ENCODE measurements at places on chromosomes 12 and 14.

- no peak for DNase-seq
These were observed 3.5 kb upstream of the ASPG start for GRCh38 chr14:104081951-104082464.

DNA sequence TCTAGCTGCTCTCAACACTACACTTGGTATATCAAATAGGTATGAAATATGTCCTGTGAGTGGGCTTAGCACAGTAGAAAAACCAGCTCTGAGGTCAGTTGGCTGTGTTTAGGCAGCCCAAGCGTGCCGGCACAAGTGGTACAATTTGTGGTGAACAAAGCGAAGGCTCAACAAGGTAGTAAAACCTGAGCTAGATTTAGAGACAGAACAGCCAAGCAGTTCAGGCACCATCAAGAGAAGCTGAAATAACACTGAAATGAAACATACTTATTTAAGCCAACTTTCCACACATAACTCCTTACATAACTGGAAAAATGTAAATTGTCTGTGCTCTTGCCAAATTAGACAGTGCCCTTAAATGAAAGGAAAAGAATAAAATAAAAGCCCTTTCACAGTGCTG is 596.8 kb upstream of the FBXO33 start:
- DNase-seq = no peak

- no peak for DNase-seq
These were observed 9.3 kb upstream of the CDCA4 start for GRCh38 chr14:105030194-105030593.

DNA sequence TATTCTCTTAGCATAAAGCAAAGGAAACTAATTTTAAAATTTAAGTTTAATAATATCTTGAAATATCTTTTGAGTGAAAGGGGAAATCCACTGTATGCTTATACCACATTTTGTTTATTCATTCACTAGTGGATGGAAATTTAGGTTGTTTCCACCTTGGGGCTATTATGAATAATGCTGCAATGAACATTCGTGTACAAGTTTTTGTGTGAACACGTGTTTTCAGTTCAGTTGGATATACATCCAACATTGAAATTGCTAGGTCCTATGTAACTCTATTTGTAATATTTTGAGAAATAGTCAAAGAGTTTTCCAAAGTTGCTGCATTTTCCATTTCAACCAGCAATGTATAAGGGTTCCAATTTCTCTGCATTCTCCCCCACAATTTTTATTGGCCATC is 83.7 kb upstream of the ETV6 start:
- no peak for DNase-seq

DNA sequence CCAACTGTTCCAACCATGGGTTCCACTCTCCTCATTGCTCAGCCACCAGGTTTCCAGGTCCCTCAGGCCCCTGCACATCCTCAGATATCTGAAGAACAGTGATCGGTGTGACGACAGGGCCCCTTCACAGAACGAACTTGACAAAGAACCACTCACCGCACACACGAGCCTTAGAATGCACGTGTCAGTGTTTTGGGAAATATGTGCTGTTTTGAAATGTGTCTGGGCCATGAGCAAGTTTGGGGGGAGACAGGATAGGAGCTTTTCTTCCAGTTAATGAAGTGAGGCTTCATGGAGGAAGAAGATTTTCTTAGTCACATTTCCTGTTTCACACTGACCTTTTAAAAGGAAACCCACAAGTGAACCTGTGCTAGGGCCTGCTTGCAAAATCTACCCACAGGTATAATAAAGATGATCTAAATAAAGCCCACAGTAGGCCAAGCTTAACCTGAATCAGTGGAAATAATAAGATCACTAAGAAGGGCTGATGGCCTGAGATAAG is 58.6 kb downstream of the ZFP36L1 start:
- DNase-seq = no peak

DNA sequence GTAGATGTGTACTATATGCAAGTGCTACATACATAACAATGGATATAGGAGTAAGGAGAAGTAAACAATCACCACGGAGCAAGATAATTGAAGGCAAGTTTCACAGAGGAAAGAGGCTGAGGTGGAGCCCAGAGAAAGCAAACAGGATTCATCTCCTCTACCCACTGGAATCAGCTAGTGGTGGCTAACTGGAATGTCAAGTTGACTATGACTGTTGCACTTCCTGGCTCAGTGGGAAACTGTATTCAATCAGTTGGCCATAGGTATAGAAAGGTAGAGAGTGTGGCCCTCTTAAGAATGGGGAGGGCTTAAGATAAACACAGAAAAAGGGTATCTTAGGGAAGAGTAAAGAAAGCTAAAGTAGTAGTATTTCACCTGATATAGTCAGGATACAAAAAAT is 62.4 kb downstream of the MAP4K5 start:
- DNase-seq = no peak

DNA sequence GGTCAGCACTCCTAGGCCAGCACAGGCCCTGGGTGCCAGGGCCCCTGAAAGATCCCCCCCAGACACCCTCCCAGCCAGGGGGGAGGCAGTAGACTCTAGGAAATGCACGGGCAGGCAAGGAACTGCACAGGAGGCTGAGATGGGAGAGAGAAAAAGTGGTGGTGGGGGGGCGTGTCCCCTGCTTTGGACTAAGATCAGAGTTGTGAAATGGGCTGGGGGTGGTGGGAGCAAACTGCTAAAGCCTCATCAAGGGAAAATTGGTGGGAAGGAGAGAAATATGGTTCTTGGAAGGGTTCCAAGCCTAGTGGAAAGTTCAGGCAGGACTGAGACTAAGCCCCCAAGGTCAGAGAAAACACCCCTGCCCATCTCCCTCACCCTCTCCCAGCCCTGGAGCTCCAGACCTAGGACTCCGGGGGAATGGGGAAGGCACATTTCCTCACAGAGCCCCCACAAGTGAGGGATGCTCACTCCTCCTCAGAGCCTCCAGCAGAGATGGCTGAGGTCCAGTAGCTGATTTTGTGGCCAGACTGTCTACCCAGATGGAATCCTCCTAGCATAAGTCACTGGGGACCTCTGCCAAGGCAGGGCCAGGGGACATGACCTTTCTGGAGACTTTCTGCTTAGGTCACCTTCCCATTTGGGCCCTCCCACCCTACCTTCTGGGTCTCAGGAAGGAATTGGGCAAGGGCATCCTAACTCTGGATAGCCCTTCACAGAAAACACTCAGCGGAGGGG is 29.8 kb downstream of the FIGNL2 start:
- no peak for DNase-seq

GRCh38 chr12:50614167-50614759 is 109.5 kb downstream of the DIP2B start:
- DNase-seq = no peak

- no peak for DNase-seq
These were observed 3.6 kb upstream of the NPAS3 start for GRCh38 chr14:32934881-32935633.

- DNase-seq = no peak
These were observed 38.4 kb downstream of the FRS2 start for GRCh38 chr12:69508621-69509020.

GRCh38 chr12:54678131-54678530 is 30.0 kb upstream of the DCD start:
- no peak for DNase-seq

DNA sequence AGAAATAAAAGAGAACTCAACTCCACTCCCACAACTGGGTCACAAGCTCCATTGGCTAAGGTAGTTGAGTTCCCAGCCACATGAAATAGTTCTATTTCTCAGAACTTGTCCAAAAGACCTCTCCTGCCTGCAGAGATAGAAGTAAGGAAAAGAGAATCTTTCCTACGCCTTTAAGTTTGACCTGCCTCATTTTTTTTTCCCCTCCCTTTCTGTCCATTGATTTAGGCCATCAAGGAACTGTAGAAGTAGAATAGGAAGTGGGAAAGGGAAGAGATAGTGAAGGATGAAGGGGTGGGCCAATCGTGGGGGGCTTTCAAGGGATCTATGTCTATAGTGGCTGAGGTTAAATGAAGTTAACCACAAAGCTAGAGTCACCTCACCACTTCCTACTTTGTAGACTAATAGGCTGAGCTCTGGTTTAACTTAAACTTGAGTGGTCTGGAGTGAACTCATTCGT is 13.9 kb upstream of the NUDT4 start:
- no peak for DNase-seq

GRCh38 chr12:19910681-19911080 is 457.7 kb upstream of the PDE3A start:
- DNase-seq = no peak

DNA sequence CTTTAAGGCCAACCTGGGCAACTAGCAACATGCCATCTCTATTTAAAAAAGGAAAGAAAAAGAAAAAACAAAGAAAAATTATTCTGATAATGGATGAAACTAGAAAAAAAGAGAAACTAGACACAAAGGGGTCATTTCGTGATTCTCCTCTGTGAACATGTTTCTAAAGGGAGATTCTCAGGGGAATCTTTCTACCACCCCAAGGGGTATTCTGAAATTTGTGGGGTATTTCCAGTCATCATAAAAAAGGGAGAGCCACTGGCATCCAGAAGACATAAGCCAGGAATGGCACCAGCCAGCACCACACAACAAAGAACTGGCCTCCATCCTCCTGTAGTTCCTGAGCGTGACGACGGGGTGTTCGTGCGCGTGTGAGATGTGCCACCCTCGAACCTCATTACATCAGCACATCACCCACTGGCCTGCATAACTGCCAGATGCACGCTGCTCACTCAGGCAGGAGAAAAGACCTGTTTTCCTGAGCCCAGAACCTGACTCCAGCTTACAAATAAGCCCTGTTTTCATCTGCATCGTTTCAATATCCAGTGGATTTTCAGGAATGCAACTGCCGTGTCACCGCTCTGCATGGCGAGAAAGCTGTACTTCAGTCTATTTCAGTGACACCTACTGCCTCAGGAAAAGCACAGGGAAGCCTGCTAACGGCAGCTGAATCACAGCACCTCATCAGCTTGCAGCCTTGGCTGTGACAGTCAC is 23.9 kb downstream of the STX2 start:
- no peak for DNase-seq

DNA sequence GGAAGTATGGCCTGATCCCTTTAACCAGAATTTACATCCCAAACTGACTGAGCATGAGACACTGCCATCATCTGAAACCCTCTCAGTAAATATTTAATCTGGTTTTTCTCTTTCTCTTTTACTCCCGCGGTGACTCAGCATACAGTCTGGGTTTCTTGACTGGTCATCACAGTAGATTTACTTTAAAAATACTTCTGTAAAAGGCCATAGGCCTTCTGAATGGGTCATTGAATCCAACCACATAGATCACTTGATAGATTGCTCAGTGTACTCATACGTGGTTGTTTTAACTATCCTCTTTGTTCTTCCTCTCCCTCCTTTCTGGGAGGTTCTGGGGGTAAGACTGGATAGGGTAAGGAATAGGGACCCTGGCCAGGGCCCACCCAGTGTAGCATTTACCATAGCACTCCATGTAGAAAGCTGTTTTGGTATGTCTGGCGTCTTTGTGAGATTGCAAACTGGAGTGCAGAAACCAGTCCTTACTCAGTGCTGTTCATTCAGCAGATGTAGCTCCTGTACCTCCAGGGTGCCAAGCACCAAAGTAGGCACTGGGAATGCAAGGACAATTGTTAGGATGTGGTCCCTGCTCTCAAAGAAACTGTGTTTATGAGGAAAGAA is 165.7 kb downstream of the SRGAP1 start:
- no peak for DNase-seq

- DNase-seq = no peak
These were observed 145.5 kb downstream of the PRKCH start for GRCh38 chr14:61466905-61467280.

DNA sequence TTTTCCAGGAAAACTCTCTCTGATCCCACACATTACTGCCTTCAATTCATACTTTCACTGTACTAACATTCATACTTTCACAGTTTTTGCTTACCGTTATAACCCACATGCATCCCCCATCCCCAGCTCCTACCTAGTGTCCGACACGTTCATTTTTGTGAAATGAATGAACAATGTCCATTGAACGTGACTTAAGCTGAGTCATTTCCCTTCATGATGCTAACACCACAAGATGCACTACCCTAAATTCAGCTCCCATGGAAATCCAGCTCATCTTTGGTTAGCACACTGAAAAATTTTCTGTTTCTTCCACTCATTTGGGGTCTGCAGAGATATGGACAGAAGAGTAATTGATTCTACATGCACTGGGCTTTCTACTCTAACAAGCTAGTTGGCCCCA is 84.7 kb downstream of the GALNT4 start:
- no peak for DNase-seq

GRCh38 chr12:62781136-62781880 is 153.6 kb downstream of the PPM1H start:
- DNase-seq = no peak

GRCh38 chr14:38752750-38753149 is 350.3 kb downstream of the SEC23A start:
- DNase-seq = no peak

- DNase-seq = no peak
These were observed 6.0 kb downstream of the KRT2 start for GRCh38 chr12:52645982-52646381.

- no peak for DNase-seq
These were observed 1421.0 kb upstream of the FLRT2 start for GRCh38 chr14:84108746-84109457.

GRCh38 chr14:32303865-32304264 is 25.2 kb upstream of the AKAP6 start:
- no peak for DNase-seq

- peak; percentile 76 for DNase-seq
These were observed 26.5 kb downstream of the ZBTB42 start for GRCh38 chr14:104827177-104828055.

GRCh38 chr12:14689996-14690395 is 6.4 kb downstream of the GUCY2C start:
- no peak for DNase-seq

- DNase-seq = no peak
These were observed 414.8 kb downstream of the SLC6A15 start for GRCh38 chr12:84497819-84498218.

GRCh38 chr12:77488041-77488620 is 342.6 kb upstream of the NAV3 start:
- DNase-seq = no peak

DNA sequence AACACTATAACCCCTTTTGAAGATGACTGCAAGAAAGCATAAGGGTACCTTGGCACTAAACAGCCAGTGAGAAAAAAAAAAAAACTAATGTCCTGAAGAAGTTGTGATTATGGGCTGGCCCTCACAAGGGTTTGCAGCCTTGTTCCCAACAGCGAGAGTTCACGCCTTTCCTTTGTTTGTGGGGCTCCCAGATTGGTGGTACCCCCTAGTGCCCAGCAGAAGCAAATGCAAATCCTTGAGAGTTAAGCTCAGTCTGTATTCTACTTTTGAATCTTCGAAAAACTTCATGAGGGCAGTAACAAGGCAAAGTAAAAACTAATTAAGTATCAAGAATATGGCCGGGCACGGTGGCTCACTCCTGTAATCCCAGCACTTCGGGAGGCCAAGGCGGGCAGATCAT is 238.9 kb upstream of the LMO3 start:
- DNase-seq = no peak

DNA sequence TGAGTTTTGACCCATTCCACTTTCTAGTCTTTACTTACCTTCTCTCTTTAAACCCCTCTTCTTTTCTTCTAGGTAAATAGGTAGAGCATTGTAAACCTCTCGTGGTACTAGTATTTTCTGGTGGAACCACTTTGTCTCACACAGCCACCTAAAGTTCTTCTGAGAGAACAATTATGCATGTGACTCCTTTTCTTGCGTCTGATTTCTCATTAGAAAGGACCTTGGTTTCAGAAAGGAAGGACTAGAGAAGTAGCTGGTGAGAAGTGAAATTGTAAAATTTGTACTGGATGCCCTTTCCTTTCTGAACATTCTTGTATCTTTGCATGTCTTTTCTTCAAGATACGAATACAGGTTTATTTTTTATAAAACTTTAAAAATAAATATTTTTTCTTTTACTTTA is 99.0 kb downstream of the NUBPL start:
- no peak for DNase-seq

Measured in CD4-positive, alpha-beta T cell (primary cell).